Activated T-cell treated with anti-CD3 and anti-CD28 coated beads for 4 hours (primary cell): ENCODE measurements at places on chromosomes 12 and 14.

GRCh38 chr12:103729499-103729898 lies 111.5 kb downstream of the NT5DC3 start:
- no peak for DNase-seq

DNA sequence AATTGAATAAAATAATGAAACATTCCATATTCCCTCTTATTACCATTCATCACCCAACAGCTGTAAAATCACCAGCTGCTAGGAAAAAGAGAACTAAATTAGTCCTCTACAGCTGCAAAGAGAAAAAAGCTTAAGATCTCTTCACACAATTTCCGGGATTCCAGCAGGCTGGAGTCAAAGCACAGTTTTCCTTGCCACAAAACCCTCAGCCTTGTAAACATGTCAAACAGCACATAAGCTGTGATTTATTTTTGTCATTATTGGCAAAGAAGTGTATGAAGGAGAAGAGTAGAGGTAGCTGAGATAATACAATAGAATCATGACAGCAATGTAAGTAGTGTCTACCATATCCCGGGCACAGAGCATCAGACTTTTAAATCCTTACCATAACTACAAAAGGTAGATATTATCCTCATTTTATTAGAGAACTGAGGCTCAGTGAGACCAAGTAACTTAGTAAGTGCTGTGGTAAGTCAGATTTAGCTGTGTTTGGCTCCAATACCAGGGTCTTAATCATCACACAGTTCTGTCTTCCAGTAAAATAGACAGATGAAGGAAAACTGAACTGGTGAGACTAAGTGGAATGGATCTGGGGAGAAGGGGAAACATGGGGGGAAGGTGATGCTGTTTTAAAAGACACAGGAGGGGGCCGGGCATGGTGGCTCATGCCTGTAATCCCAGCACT lies 57.3 kb downstream of the NTN4 start:
- DNase-seq = no peak

DNA sequence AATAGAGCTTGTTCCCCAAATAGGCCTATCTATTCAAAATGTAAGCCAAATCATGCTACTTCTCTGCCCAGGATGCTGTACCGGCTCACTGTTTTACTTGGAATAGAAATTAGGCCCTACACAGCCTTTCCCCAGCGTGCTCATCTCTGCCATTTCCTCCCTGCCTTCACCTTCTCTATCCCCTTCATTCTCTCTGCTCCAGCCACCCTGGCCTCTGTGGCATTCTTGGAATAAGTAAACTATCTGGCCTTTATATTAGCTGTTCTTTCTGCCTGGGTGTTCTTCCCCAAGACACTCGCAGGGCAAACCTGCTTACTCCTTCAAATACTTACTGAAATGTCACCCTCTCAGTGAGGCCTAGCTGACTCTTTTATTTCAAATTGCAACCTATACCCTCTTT lies 30.9 kb upstream of the DYRK2 start:
- no peak for DNase-seq

DNA sequence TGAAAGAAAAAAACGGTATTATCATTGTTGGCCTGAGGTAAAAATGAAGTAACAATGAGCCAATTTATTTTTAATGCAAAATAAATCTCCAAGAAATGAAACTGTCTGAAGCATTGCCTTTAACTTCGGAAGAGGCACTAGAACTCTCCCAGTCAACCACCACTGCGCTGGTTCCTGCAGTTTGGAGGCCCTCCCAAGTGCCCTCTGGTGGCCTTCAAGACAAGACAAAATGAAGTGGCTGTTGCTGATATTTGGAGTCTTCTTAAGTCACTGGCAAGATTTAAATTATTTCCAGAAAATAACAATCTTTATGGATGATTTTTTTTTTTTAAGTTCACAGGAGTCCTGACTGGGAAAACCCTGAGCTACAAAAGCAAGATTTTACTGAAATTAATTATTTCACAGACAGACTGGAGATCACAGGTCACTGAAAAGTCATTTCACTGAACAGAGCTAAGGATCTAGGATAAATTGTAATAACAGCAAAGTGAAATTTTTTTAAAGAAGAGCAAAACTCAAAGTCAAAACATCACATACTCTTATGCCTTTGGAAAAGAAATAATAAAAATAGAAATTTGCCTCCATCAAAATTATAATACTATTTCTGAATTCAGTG lies 58.2 kb downstream of the DICER1 start:
- no peak for DNase-seq

- no peak for DNase-seq
Observed at GRCh38 chr14:98269533-98269932, 1002.5 kb downstream of the BCL11B start.

GRCh38 chr12:8831116-8831515 lies 8.7 kb downstream of the A2ML1 start:
- DNase-seq = no peak

DNA sequence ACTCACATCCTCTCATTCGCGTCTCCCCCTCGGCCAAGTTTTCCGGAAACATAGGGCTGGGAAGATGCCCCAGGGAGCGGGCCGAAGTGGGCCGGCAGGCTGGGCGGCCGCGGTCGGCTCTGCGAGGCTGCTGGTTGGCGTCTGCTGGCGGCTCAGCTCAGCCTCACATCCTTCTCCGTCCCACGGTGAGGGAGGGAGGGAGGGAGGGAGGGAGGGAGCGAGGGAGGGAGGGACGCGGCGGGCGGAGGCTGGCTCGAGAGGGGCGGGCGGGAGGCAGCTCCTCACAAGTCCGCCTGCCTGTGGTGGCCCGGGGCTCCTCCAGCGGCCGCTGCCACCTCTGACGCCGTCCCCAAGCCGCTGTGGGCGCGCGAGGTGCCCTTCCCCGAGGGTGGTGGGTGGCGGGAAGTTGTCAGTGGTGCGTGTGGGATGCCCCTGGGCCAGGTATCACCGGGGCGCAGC lies 93.8 kb downstream of the RFLNA start:
- DNase-seq = peak; percentile 36

DNA sequence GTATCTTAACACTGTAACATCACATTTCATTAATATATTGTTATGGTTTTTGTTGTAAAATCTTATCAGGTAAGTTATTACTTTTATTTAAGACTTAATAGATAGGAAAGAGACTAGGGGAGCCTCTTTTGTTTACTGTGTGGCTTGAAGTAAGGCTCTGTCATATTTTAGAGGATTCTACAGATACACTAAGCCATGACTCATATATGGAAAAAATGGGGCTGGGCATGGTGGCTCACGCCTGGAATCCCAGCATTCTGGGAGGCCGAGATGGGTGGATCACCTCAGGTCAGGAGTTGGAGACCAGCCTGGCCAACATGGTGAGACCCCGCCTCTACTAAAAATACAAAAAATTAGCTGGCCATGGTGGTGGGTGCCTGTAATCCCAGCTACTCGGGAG lies 23.6 kb upstream of the NPFF start:
- DNase-seq = no peak

DNA sequence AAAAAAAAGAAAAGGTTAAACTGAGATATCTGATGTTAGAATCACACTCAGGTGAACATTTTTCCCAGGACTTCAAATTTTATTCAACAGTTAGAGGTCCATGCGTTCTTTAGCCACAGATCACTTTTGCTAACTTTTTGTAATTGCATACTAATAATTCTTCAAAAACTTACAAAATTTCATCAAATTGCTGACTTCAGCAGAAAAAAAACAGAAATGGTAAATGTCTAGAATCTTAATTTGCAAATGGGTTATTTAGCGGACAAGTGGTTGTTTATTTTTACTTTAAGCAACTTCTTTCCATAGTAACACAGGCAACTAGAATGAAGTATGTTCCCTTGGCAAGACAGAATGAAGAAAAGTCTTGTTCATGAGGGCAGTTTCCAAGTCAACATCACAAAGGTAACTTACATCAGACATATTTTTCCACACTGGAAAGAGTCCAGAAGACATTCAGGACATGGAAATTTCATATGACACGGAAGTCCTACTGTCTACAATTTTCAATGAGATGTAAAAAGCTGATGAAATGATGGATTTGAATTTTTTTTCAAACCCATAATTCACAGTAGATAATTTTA lies 62.5 kb upstream of the SOX5 start:
- DNase-seq = no peak

- DNase-seq = no peak
Observed at GRCh38 chr12:124929649-124930419, 15.4 kb upstream of the UBC start.

DNA sequence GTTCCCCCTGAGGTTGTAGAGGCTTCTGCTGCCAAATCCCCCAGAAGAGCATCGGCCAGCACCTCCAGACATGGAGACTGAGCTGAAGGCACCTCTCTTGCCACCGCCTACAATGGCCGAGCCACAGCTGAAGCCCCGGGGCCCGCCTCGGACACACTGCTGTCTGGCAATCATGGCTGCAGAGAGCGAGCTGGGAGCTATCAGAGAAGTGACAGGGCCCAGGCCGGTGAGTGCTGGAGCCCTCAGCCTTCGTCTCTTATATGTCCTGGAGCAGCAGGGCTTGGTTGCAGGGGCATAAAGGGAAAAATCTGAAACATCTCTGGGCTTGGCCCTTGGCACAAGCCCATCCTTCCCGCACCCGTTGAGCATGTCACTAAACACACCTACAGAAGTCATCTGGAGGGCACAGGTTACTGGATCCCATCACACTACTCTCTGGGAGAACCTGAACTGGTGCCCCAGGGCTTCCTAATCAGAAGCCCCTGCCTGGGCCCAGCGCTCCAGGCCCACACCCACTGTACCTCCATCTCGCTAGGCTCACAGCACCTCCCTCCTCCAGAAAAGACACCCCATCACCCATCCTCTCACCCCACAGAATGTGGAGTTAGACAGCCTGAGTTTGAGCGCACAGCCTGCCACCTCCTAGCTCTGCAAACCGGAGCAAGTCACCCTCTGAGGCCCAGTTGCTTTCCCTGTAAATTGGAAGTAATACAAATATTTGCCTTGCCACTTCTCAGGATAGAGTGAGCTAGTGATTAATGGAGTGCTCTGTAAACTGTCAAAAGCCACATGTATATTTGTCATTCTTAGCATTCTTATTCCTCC lies at the start of gene KRT4:
Gene KRT4 (minus strand): TSS at position 232 of the 825 bp plus-strand sequence. CDS start 58 bp downstream, at position 174.
- DNase-seq = no peak

GRCh38 chr14:94045101-94045500 lies 19.0 kb downstream of the OTUB2 start:
- DNase-seq = no peak

- DNase-seq = no peak
Observed at GRCh38 chr14:102323102-102323501, 3.6 kb downstream of the ZNF839 start.

DNA sequence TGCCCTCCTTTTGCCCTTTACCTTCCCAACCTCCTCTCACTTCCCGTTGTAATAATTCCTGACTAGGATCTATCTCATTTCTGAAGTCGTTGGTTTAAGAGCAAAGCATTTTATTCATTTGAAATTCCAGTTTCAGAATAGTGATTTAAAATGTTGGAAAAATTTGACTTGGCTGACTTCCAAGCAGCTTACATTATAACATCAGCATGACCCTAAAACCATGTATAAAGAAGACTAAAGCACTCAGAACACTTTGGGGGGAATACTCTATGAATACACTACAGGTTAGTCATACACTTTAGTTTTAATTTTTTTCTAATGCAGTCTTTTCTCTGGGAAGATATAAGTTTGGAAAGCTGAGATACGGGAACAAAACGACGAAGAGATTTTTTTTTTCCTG lies 161.1 kb downstream of the BTG1 start:
- DNase-seq = no peak

GRCh38 chr12:127388985-127389384 lies 878.0 kb upstream of the TMEM132C start:
- DNase-seq = no peak

GRCh38 chr12:25962932-25963525 lies 4.5 kb downstream of the RASSF8 start:
- DNase-seq = no peak

DNA sequence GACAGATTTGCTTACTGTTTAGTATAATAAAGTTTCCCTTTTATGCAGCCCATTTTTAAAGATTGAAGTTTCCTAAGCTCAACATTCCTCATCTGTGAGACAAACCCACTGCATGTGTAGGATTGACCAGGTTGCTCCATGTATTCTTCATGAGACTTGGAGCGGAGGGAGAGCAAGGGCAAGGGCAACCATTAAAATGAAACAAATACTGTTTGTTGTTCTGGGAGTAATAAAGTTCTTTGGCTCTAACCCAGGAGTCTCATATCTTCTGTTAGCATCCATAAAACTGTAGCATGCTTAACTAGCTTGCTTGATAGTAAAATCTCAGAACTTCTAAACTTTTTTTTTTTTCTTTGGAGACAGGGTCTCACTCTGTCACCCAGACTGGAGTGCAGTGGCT lies 74.2 kb downstream of the NTS start:
- DNase-seq = no peak

- DNase-seq = no peak
Observed at GRCh38 chr14:79011091-79011919, 841.1 kb downstream of the NRXN3 start.

DNA sequence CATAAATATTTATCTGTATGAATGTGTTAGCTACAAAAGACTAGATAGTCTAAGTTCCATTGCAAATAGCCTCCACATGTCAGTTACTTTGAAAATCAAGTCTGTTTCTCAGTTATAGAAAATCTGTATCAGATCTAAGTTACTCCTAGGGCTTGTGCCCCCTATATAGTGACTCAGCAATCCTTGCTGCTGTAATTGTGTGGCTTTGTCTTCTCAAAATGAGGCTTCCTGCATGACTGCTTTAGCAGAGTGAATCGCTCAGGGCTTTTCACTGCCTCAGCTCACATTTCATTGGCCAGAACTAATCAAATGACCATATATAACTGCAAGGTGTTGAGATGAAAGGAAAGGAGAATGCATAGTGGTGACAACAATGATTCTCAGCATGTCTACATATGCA lies 552.2 kb upstream of the STXBP6 start:
- no peak for DNase-seq

DNA sequence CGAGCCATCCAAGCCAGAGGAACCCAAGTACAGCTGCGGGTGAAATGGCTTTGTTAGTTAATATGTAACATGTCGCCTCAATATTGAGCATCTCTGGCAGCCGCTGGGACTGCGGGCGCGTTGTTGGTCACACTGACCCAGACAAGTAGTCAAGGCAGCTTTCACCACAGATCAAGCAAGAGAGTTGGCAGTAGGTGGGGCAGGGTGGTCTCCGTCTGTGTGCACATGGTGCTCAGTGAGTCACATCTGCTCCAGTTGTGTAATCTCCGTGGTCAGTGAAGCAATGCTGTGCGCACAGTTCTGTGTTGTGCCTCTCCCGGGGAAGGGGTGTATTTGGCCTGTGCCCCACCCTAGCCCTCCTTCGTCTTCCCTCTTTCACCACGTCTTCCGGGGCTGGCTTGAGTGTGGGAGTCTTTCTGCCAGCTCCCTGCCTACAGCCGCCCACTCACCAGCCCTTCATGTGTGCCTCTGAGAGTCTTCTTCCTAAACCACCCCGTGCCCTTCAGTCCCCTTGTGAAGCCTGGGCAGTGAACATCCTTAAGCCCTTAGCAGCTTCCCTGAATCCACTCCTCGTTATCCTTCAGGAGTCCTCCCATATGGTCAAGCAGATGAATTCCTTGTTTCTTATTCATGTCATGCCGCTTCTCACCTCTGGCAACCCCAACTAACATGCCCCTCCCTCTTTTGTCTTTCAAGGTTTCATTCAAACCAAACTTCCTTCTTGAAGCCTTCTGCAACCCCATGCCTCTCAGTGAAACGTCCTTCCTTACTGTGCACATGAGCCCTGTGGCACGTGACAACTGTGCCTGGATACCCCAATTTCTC lies 242.1 kb downstream of the CACNA1C start:
- DNase-seq = no peak

- DNase-seq = no peak
Observed at GRCh38 chr14:42804141-42804540, 1197.5 kb downstream of the LRFN5 start.
